NCI-H524 (cell line): ENCODE measurements at places on chromosomes 2 and 18.
A peak's percentile ranks its signal among the peaks of the same experiment; 100 is the strongest.

DNA sequence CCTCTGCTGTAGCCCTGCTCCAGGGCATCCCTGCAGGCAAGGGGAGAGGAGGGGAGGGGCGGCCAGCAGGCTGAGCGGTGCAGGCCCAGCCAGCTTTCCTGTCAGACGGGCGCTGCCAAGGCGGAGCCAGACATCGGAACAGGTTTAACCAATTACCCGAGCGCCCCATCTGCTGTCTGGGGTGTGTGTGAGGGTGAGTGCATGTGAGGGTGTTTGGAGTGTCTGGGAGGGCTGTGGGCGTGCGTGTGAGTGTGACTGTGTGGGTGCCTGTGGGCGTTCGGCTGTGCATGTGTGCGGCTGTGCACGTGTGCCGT lies 20.0 kb downstream of the EMX1 start:
- DNase-seq = peak; percentile 64

DNA sequence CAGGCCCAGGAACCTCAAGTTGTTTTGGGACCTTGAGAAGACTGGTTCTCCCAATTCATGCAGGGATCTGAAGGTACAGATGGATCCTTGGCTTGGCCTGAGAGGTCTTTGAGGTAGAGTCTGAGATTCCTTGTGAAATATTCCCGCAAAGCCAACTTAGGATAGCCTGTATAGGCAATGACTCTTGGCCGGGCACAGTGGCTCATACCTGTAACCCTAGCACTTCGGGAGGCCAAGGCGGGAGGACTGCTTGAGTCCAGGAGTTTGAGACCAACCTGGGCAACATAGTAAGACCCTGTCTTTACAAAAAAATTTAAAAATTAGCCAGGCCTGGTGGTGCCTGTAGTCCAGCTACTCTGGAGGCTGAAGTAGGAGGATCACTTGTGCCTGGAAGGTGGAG lies 40.4 kb downstream of the ANKMY1 start:
- no peak for DNase-seq

GRCh38 chr18:57908092-57908491 lies 105.0 kb upstream of the ATP8B1 start:
- DNase-seq = no peak

DNA sequence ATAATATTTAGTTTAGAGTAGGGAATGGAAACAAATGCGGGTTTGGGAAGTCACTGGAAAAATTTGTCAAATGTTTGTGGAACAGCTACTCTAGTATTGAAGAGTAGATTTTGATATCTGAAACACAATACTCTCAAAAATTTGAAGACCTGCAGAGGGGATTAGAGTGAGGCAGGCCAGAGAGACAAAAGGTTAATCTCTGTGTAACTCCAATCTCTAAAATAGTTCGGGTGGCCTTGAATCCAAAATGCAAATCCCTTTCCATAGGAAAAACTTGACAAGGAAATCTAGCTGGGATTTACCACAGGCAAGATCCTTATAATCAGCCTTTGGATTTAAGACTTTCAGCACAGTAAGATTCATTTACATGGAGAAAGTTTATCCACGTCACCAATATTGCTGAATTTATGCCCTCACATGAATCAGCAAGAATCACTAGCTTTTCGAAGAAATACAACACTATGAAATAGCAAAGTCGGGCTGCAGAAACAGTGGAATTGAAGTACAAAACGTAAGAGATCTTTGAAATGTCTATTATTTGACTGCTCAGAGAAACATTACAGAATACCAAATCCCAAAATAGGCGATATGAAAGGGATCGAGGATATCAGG lies 423.7 kb upstream of the ZNF804A start:
- DNase-seq = no peak

DNA sequence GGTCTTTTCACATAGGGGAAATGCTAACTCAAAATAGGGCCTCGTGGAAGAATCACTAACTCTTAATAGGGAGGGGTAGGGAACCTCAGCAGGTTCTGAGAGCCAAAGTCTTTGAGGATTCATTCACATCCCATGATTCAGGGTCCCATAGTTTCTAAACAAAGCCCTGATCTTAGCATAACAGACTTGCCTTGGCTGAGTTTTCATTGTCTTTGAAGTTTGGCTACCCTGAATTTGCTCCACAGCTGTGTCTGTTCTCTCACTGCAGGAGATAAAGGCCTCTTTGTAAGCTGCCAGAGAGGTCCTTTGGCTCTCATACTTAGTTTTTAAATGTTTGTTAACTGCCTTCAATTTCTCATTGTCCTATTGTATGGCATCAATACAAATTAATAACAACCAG lies 54.5 kb downstream of the ZDBF2 start:
- DNase-seq = no peak

DNA sequence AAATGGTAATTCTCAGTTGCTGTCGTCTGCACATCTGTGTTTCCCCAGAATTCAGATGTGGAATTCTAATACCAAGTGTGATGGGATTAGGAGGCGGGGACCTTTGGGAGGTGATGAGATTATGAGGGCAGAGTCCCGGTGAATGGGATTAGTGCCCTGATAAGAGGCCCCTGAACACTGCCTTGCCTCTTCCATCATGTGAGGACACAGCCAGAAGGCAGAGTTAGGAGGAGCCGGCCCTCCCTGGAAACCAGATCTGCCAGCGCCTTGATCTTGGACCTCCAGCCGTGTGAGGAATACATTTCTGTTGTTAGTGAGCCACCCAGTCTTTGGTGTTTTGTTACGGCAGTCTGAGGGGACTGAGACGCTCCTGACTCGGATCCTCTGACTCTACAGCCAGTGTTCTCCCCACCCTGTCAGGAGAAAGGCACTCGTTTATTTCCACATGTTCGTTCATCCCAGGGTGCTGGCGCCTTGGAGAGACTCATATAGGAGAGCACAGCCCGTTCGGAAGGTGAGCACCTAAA lies 395.0 kb downstream of the ZNF516 start:
- DNase-seq = peak; percentile 49

GRCh38 chr2:218992703-218993344 lies 398 bp downstream of the CRYBA2 start:
- peak; percentile 49 for DNase-seq

- no peak for DNase-seq
Observed at GRCh38 chr2:46252891-46253659, 44.1 kb upstream of the EPAS1 start.

DNA sequence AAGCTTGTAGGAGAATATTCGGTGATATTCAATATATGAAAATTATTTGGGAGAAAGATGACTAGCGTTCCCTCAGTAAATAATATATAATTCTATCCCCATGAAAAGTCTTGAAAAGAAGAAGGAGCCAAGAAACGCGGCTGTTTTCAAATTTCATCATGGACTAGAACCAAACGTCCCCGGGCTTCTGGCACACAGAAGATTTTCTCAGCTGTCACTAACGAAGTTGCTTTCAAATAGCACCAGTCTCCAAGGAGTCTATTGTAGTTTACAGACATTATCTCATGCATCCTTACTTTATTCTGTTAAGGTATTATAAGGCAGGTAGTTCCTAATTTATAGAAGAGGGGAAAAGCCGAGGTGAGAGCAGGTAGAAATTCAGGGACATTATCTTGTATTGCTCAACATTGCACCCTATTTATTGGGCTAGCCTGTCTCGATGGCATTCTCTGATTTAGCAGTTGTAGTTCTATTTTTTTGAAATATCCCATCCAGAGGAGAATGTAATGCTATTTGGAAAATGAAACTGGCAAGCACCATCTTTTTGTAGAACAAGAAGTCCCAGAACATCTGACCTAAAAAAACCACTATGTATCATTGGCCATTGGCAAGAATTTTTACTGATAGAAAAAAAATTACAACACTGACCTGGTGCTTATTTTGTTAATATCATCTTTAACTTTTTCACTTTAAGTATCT lies 198.1 kb upstream of the RASGRP3 start:
- DNase-seq = no peak

DNA sequence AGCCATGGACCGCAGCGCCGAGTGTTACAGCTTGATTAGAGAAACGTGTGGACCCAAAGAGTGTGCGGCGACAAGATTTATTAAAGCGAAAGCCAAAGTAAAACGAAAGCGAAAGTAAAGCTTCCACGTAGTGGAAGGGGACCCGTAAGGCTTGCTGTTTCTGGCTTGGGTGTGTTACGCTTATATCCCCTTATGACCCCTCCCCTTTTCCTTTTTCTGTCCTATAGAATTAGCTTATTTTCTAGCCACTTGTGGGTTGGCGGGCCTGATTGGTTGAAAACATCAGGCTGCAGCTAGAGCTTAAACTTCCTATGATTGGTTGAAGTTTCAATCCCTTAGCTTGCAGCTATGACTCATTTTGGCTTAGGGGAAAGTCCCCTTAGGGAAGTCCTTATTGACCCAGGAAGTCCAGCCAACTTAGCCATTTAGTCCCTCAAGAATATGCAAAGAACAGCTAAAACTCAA lies 969.7 kb downstream of the DCDC2C start:
- DNase-seq = peak; percentile 57

DNA sequence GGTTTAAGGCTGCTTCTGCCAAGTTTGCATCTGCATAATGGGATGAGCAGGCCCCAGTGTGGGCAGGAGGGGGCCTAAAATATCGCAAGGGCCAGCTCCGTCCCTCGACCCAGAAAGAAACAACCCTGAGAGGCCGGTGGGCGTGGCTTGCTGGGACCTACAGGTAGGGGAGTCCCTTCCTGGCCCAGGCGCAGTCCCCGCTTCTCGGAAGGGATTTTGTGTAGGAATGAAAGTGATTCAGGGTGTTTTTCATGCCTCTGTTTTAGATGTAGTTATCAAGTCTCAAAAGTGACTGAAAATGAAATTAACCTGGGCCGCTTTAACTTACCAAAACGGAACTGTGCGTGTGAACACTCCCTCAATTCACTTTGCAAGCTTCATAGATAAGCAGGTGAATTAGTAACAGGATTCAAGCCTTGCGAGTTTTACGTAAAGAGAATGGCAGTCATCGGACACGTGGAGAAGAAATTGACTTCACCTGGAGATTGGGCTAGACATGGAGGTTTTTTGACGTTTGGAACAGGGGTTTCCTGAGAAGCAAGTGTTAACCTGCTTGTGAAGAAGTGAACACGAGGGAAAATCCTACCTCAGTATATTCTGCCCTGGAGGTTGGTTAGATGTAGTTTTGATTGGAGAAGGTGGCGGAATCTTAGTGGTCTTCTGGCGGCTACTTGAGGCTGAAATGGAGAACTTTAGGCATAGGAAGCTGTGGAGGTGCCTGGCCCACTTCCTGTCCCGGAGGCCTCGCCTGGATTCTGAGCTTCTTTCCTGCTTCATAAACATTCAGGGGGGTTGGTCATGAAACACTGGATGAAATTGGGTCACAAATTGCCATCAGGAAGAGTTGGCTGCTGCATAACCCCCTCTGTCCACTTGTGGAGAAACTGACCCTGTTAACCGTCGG lies 1.7 kb downstream of the NCK2 start:
- no peak for DNase-seq

GRCh38 chr2:2942225-2942624 lies 435.4 kb downstream of the EIPR1 start:
- DNase-seq = no peak

- DNase-seq = no peak
Observed at GRCh38 chr2:37816036-37816435, 109.1 kb upstream of the RMDN2 start.

- DNase-seq = no peak
Observed at GRCh38 chr2:46989491-46990230, 74.1 kb upstream of the MCFD2 start.

GRCh38 chr2:160647967-160648685 lies 154.5 kb upstream of the RBMS1 start:
- DNase-seq = no peak

- no peak for DNase-seq
Observed at GRCh38 chr2:182553483-182553882, 126.6 kb upstream of the PDE1A start.

- DNase-seq = no peak
Observed at GRCh38 chr2:118726821-118727220, 120.6 kb downstream of the EN1 start.

GRCh38 chr2:133266041-133266925 lies 302.0 kb downstream of the NCKAP5 start:
- DNase-seq = peak; percentile 81
